Activated CD8-positive, alpha-beta memory T cell treated with anti-CD3 and anti-CD28 coated beads, Interleukin-2, amount 50 U/mL, for 4 hours (primary cell): ENCODE measurements at places on chromosomes 2 and 18.

GRCh38 chr2:9282128-9283112 is 75.8 kb downstream of the ASAP2 start:
- no peak for DNase-seq

DNA sequence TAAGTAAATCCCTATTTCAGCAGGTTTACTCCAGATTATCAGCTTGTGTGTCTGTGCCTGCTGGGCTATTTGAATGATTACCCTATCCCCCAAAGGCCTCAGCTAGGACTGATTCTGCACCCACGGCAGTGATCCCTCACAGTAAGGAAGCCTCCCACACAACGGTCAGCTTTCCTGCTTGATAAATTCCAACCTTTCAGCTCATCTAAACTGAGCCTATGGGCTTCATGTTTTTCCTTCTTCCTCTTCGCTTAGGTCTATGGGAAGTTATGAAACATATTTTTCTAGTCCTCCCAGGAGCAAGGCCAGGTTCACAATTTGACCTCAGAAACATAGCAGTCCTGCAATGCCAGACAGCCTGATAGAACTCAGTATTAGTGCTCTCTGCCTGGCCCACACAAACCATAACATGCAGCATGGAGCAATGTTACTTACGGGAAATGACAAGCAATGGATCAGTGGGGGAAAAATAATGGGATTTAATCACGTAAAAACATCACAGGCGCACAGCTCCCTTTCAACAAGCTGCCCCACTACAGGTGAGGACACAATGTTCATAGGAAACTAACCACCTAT is 170.9 kb downstream of the ZNF521 start:
- DNase-seq: no peak

GRCh38 chr2:161046876-161047275 is 113.4 kb upstream of the TANK start:
- DNase-seq: no peak

GRCh38 chr2:29215073-29215472 is 99.9 kb downstream of the CLIP4 start:
- no peak for DNase-seq

GRCh38 chr18:50399582-50399981 is 24.7 kb downstream of the SKA1 start:
- DNase-seq: no peak

- DNase-seq: no peak
Measured at GRCh38 chr2:141498561-141498960, 632.3 kb downstream of the LRP1B start.

DNA sequence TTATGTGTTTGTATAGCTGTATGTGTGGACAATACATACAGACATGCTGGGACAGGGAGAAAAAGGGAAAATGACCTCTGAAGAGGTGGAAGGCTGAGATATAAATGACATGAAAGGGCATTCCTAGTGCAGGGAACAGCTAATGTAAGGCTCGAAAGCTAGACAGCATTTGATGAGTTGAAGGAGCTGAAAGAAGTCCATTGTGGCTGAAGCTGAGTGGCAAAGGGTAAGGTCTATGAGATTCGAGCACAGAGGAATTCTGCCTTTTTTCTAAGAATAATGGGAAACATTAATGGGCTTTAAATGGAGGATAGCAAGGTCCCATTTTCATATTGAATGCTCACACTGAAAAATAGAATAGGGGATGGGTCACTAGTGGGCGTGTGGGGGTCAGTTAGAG is 23.6 kb downstream of the ADD2 start:
- no peak for DNase-seq

DNA sequence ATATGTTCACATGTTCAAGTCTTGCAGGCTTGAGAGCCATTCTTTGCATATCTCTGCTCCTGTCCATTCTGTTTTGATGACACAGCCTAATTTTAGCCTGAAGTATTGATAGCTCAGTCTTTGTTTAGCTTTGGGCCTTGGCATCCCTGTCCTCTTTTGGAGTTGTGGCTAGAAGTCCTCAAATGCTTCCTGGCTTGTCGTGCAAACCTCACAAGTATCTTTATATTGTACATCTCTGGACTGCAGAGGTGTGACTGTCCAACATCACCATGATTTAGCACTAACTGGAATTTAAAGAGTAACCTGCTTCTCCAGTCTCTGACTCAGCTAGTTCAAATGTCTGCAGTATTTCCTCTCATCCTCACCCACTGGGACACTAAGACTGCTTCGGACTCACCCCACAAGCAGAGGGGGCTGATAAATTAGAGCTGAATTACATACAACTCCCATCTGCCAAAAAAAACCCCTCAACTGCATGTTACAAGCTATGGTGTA is 11.7 kb downstream of the PFN4 start:
- no peak for DNase-seq

GRCh38 chr2:72932045-72932740 is 14.9 kb downstream of the EMX1 start:
- DNase-seq: peak; percentile 5

DNA sequence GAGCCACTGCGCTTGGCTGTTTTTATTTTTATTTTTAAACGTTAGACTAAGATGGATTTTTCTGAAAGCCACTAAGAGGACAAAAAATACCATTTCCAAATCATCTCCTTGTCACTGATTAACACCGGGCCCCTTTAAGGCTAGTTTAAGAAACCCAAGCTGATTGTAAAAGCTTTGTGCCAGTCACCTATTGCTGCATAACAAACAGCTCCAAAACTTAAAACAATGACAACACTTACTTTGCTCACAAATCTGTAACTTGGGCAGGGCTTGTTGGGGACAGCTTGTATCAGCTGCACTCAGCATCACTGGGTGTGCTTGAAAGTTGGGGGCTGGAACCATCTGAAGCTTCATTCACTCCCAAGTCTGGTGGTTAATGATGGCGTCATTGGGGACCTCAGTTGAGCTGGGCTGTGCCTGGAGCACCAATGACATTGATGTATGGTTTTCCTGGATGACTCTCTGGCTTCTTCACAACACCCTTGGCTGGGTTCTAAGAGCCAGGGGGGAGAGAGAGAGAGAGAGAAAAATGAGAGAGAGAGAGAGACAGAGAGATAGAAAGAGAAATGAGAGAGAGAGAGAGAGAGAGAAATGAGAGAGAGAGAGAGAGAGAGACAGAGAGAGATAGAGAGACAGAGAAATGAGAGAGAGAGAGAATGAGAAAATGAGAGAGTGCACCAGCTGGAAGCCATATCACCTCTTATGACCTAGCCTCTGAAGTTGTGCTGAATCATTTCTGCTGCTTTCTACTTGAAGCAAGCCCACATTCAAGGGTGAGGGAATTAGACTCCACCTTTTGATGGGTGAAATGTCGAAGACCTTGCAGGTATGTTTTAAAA is 26.0 kb upstream of the ATG16L1 start:
- no peak for DNase-seq

DNA sequence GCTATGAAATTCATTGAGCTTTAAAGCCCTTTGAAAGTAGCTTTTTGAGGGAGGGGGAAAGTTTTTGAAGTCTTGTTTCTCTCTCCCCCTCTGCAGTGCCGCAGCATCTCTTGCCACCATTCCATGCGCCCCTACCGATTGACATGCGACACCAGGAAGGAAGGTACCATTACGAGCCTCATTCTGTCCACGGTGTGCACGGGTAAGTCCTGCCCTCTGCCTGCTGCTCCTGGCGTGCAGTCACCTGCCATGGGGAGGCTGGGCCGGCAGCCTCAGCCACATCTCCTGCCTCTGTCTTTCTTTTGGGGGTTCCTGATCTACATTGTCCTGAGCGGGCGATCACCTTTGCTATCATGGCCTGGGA is 191.6 kb downstream of the GLI2 start:
- no peak for DNase-seq

- no peak for DNase-seq
Measured at GRCh38 chr2:205586626-205587025, 95.7 kb upstream of the NRP2 start.

DNA sequence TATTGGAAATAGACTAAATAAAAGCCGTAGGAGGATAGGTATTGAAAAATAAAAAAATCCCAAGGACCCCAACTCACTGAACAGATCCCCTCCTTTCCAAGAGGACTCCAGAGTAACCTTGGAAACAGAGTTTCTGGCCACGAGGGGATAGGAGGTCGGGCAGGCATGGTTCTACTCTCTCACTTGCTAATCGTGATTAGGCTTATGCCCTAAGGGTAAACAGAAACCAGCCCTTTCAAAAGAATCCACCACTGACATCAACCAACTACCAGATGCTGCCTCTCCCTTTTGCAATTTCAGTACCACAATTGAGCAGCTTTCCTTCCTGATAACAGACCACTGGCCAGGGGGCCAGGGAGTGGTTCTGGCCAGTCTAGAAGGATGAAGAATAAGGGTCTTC is 477.8 kb downstream of the EIPR1 start:
- DNase-seq: no peak

GRCh38 chr2:205024822-205025518 is 479.7 kb downstream of the PARD3B start:
- DNase-seq: no peak

DNA sequence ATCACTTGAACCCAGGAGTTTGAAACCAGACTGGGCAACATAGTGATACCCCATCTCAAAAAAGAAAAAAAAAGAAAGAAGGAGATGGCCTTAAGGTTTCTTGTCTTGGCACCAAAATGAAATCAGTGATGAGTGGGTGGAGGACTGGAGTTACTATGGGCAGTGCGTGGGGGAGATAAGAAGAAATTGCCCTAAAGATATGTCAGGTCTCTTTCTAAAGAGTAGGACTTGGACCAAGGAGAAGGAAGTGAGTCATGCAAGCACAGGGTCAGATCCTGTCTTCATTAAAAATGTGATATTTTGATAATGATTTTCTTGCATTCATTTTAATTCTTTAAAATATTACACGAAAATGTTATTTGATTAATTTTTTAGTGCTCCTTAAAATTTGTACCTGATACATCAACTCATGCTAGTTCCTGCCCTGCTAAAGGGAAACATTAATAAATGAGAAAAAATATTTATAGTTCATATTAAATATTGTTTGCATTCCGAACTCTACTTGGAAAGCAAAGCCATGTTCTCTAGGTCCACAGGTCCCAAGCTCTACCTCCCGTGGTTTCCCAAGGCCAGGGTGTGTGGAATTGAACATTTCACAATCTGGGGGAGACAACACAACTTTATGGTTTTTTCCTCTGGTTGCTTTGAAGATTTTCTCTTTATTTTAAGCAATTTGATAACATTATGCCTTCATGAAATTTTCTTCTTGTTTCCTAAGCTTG is 62.6 kb upstream of the CTLA4 start:
- DNase-seq: no peak

DNA sequence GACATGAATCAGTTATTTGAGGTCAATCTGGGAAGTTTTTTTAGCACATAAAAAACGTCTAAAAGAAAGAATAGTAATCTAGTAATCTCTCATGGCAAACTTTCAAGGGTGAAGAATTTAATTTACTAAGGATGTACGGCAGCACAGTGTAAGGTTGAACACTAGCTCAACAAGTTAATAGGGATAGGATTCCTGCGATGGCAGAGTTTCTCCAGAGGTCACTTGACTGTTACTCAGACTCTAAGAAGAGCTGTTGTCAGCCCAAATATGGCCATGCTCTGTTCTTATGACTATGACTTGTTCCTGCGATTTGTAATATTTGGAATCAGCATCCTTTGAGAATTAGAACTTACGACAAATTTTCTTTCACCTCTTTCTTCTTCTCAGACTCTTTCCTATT is 553.3 kb upstream of the TNP1 start:
- no peak for DNase-seq

DNA sequence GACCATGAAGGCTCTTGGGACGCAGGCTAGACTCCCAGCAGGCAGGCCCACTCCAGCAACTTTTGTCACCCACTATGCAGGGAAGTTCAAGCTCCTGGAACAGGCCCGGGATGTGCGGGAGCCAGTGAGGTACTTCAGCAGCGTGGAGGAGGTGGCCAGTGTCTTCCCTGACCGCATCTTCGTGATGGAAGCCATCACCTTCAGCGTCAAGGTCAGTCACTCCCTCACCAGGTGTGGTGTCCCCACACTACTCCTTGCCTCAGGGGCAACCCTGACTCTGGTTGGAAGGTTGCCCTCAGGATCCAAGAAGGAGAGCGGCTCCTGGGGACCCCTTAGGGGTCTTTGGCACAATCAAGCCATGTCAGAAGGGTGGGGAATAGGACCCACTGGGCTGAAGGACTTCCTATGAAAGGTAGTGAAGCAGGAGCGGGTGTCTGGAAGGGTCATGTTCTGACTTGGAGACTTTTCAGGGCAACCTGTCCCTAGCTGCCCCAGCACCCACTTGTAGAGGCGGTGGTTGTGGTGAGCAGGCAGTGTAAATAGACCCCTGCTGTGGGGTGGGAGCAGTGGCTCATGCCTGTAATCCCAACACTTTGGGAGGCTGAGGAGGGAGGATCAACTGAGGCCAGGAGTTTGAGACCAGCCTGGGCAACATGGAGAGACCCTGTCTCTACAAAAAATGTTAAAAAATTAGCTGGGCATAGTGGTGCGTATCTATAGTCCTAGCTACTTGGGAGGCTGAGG is 10.2 kb downstream of the GAREM2 start:
- DNase-seq: no peak

DNA sequence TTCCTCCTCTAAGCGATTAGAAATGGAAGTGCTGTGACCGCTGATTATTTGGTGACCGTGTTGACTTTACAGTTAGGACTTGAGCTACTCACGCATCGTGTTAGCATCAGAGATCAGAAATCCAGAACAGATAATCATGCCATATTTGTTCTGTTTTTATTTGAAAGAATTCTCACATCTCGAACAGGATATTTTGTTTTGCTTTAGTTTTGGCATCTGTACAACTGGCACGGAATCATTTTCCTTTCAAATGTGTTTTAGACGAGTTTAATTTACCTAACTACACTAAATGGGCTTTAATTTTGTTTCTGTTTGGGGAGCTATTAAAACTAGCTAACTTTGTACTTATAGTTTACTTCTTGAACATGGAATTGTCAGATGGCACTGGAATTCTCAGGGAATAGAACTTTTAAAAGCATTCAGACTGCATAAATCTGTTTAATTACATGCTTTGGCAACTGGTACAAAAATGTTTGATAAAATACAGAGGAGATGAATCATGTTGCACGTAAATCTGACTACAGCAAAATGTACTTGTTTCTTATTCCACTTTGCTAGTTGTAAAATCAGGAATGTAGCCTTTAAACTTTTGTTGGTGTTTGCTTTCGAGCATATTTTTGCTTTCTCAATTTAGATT is 1.4 kb downstream of the ITPRID2 start:
- DNase-seq: no peak

- DNase-seq: no peak
Measured at GRCh38 chr2:71702971-71703898, 249.9 kb downstream of the DYSF start.

- no peak for DNase-seq
Measured at GRCh38 chr2:207869784-207870778, 100.4 kb upstream of the FZD5 start.

DNA sequence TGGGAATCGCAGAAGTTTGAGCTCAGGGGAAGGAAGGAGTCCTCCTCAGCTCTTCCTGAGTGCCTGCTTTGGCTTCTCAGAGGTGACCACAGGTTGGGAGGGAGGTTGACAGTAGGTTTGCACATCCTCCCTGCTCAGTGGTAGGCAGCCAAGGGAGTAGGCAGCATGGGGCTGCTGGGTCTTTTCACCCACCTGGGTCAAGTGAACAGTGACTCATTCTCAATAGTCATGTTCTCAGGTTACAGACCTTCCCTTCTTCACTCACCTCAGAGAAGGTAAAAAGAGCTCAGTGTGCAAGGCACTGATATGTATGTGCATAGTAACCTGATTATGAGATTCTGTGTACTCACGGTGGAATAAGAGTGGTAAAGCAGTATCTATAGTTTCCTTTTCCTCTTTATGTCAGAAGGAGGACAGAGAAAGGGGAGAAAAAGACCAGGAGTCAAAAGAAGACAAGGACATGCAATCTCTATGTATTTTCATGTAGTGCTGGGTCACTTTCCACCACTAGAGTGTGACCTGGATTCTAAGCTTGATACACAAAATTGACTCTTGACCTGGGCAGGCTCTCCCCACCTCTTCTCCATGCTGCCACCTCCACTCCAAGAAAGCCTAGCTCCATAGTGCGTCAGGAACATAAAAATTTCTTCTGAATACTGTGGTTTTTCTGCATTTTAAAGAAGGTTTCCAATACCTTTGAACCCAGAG is 36.5 kb upstream of the ASNSD1 start:
- no peak for DNase-seq
